ENCODE measurements at places on chromosomes 13 and 19.
A peak's percentile ranks its signal among the peaks of the same experiment; 100 is the strongest.

- DNase-seq: no peak
Observed at GRCh38 chr13:108919036-108919907, 289.9 kb downstream of the MYO16 start.

GRCh38 chr13:89294115-89294867, 1623.1 kb downstream of the SLITRK5 start:
- no peak for DNase-seq

DNA sequence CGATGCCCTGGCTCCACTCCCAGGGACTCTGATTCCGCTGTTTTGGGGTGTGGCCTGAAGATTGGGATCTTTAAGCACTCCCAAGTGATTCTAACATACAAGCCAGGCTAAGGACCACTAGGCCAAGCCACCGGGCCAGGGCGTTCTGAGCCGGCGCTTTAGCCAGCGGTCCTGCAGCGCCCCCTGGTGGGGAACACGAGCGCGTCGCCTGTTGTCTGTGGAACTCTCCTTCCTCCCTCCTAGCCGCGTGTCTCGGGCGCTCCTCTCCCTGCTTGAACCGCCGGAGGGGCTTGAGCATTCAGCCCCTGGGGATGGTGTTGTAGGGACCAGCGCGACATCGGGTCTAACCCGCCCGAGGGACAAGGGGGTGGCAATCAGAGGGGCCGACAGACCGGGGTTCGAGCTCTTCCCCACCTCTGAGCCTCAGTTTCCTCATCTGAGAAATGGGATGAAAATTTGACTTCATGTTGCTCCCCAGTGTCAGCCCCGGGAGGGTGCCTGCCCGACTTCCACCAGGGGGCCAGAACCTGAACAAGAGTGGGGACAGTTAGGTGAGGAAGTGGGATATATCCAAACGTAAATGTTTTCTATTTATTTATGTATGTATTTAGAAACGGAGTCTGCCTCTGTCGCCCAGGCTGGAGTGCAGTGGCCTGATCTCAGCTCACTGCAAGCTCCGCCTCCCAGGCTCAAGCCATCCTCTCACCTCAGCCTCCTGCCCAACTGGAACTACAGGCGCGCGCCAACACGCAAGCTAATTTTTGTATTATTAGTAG, 18.0 kb upstream of the PNMA8B start:
- DNase-seq: no peak

DNA sequence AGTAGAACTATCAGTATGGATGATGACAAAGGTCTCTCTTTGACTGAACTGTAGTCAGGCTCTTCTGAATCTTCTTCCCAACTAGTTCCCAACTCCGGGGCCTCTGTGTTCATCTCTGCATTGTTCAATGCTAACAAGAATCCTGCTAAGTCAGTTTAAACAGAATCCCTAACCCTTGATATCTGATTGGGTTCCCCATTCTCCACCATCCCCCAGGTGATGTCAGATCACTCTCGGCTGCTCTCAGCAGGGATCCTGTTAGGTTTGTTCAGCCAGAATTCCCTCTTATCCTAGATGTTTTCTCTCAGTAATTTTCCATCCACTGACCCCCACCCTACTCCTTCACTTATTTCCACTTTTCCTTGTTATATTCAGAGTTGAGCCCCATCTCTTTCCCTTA, 223.6 kb downstream of the RGCC start:
- no peak for DNase-seq

DNA sequence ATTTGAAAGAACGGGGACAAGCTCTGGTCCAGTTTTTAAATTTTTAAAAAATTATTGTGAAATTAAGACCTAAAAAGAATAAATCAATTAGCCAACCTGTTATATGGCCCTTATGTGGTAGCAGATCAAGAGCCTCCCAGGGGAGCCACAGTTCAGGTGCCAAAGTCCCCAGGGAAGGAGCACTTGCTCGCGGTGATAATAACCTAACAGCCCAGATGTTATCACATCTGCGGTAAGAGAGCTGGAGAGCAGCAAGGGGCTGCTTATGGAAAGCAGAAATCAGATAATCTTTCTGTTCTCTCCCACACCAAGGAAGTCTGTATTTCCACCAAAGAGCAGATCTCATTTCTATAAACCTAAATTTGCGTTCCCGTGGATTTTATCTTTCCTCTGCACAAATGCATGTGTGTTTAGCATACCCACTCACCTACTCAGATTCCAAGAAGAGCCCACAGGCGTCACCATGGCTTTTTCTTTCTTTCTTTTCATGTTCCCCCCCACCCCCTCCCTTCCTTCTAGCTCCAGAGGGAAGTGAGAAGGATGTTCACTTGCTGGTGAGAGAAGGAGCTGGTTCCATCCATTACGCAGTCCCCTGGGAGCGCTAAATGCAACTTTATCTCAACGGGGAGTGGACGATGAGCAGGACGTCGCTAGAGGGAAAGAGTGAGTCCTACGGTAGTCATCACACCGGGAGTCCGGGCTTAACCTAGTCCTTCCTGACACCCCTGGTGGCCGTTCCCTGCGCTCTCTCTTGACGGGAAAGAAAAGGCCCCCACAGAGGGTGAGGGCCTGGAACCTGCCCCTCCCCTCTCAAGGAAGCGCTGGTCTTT, 1.6 kb upstream of the POU4F1 start:
- DNase-seq: no peak

- no peak for DNase-seq
Observed at GRCh38 chr13:99459099-99459850, 42.0 kb upstream of the TM9SF2 start.

DNA sequence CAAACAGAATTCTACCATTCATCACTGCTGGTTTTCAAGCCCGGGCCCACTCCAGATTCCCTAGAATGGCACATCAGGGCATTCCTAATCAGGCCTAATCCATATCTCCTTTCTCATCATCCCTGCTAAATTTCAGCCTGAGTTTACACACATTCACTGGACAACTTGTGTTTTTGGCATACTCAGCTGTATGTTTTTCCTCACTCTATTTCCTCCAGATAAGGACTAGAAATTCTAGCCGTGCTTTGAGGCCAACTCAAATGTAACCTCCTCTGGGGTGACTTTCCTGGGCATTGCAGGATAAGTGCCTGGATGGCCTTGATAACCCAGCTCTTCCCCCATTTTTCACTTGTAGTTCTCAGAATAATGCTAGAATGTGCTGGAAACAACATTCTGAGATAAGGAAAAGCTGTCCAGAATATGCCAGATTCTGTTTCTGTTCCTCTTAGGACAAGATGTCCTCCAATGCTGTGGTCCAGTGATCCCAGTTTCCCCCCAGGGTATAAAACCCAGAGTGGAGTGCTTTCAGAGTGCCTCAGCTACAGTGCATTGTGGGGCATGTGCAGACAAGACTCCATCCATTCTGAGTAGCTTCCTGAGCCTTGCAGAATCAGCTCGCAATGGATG, 66.9 kb upstream of the CLDN10 start:
- no peak for DNase-seq

DNA sequence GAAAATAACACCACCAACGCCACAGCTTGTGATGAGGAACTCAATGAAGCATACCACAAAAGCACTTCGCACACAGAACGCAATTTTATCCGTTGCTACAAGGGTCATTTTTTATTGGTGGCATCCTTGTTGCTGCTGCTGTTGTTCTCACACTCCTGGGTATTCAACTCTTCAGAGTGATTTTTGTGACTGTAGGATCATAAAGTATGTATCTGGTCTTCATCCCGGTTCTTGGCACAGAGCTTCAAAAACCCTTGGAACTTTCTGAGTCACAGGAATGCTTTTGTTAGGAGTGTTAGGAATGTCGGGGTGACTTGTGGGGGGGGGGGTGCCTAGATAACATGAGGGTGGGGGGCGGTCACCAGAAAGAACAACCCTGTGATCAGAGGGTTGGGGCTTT, 108.4 kb downstream of the ZNF557 start:
- DNase-seq: no peak

- no peak for DNase-seq
Observed at GRCh38 chr13:73450583-73450982, 391.8 kb downstream of the KLF5 start.

- no peak for DNase-seq
Observed at GRCh38 chr13:30869491-30869890, 36.6 kb upstream of the MEDAG start.

- no peak for DNase-seq
Observed at GRCh38 chr19:43532571-43532961, 422 bp upstream of the ZNF575 start.

DNA sequence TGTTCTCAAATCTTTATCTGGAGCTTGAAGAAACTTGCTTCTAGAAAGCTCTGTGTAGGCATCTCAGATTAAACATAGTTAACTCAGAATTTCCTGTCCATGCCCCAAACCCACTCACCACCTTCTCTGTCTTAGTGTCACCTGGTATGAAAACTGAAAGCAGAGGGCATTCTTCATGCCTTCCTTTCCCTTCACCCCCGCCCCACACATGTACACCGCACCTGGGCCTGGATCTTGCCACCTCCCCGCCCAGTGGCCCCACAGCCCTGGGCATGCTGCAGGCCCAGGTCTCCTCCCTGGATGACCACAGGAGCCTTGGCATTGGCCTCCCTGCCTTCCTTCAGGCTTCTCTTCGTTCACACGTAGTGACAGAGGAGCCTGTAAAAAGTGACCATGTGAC, 15.8 kb downstream of the CFAP97D2 start:
- DNase-seq: no peak

GRCh38 chr19:14405380-14405757, 13.8 kb downstream of the DDX39A start:
- no peak for DNase-seq

DNA sequence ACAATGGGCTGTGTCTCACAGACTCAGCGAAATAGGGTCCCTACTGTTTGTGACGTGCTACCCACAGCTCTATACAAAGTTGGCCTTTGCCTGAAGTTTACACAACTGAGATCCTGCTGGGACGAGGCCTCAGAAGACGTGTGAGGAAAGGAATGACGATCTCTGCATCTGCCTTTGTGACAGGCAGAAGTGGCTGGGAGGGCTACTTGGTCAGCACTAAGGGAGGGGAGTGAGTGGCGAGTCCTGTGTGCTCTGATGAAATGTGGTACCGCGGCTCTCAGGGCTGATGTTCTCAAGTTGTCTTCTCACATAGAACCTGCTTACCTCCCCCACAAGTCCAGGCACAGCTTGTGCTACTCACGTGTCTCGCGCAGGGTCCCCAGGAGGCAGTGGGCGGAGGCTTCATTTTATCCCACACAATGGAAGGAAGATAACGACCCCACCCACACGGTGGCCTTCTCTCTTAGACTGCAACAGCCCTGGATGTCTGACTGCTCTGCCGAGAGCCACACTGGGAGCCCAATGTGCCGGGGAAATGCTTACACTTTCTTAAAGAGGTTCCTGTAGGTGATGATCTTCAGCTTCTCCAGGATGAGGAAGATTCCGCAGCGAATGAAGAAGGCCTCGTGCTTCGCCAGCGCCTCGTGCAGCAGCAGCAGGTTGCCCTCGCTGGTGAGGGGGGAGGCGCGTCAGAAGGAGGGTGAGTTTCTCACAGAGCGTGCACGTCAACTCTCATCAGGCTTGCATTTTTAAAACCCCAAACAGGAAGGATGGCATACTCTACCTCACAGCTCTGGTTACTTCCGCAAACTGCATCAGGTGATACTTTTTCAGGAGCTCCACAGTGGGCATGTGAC, 21.2 kb downstream of the PROZ start:
- DNase-seq: no peak

DNA sequence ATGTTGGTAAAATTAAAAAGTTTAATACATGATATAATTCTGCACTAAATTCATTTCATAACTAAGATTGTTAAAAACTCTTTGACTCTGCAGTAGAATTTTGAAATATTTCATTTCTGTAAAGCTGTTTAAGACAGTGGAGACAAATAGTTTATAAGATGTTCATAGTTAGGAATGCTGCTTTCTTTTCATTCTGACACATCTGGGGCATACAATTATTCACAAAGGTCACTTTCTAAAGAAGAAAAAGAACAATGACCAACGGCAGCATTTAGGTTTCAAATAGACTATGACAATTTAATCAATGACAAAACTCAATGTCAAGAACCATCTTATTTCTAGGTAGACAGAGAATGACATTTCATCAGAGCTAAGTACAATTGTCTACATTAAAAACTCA, 1422.1 kb downstream of the PCDH9 start:
- DNase-seq: no peak

- no peak for DNase-seq
Observed at GRCh38 chr19:10639836-10640235, 14.3 kb upstream of the ILF3 start.

- no peak for DNase-seq
Observed at GRCh38 chr13:112968380-112968909, 569 bp upstream of the MCF2L start.

DNA sequence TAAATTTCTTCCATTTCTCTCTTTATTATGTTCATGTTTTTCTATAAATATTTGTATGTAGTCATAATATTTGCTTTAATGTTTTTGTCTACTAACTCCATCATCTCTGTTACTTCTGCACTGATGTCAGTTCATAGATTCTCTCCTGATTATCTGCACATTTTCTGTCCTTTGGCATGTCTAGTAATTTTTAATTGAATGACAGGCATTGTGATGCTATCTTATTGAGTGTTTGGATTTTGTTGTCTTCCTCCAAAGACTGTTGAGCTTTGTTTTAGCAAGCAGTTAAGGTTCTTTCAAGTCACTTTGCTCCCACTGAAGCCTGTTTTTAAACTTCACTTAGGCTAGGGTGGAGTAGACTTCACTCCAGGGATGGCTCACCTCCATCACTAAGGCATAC, 276.8 kb downstream of the DLEU7 start:
- DNase-seq: no peak

GRCh38 chr19:28341810-28342350, 871.1 kb downstream of the UQCRFS1 start:
- DNase-seq: peak; percentile 29

DNA sequence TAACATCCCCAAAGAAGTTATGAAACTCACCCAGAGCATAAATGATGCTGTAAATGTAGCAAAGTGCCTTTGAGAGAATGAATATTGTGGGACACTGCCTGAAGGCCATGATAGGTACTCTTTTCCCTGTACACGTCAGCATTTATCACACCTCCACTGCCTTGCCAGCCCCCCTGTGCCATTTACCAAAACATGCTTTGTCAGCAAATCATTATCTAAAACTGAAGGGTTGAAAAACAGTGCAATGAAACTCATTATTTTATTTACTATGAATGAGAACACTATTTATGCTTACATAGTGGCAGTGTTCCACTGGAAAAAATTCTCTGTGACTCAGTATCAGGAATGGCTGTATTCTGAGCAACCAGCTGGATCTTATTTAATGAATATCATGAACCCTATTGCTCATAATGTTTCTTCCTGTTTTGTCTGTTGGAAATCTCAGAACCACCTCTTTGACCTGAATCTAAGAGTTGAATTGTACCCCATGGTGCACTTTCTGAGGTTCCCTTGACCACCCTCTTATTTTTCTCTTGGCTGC, 564.1 kb downstream of the DCT start:
- no peak for DNase-seq

DNA sequence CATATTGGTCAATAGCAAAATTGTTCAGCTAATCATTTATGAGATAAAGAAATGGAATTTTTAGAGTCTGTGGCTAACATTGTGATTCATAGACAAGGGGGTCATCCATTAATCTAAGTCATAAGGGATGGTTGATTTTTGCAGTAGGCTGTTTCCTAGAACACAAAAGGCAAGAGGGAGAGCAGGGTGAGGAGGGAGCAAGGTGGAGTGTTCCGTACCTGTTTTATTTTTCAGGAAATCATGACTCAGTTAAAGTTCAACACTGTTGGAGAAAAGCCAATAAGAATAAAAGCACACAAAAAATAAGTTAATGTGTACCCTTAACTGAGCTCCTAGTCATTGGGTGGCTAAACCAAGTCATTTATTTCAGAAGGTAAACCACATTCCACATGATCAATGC, 512.4 kb upstream of the ATXN8OS start:
- no peak for DNase-seq
